SK-N-MC (cell line): ENCODE measurements at places on chromosomes 3 and 15.

- DNase-seq = no peak
Observed at GRCh38 chr3:34807611-34808010, 831.7 kb upstream of the ARPP21 start.

GRCh38 chr3:171181907-171182690 is 155.6 kb upstream of the SLC2A2 start:
- DNase-seq = no peak

DNA sequence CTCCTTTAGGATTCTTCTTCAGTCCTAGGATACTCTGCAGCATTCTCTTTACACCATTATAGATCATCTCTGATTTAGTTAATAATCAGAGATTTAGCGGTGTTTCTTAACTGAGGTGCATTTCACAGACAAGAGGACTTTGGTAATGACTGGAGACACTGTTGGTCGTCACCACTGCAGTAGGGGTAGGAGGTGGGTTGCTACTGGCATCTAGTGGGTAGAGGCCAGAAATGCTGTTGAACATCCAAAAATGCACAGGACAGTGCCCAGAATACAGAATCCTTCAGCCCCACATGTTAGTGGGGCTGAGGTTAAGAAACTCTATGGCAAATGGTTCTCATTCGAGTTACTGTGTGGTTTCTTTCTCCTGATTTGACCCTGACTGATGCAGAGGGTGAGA is 80.4 kb upstream of the LMCD1 start:
- DNase-seq = no peak

DNA sequence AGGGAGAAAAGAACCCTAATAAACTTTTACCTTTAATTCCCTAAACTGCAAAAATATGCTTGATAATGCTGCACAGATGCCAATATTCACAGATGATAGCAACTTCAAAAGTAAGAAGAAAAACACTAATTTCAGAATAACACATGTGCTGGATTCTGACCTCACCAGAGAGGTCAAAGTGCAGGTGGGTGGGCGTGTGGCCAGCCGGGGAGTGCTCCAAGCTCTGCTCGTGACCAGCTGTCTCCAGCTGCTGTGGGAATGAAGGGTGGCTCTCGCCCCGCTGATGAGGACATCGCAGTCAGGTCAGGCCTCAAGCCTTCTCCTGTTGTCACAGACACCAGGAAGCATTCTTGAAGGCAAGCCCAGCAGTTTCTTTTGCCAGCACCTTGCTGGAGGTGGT is 57.1 kb downstream of the ADAMTS17 start:
- no peak for DNase-seq

DNA sequence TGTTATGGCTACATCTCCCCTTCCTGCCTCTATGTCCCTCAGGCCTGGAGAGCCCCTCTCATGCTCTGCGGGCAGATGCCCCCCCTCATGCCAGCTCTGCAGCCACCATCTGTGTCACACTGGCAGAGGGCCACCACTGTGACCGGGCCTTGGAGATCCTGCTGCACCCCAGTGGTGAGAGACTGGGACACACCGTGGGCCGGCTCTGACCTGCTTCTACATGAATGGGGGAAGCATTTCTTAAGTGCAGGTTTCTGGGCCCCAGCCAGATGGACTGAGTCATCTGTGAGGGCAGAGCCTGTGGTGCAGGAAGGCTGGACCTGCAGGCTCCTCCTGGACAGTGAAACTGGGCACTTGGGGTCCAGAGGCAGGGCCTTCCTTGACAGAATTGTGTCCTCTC is 4.8 kb downstream of the VWA5B2 start:
- no peak for DNase-seq

DNA sequence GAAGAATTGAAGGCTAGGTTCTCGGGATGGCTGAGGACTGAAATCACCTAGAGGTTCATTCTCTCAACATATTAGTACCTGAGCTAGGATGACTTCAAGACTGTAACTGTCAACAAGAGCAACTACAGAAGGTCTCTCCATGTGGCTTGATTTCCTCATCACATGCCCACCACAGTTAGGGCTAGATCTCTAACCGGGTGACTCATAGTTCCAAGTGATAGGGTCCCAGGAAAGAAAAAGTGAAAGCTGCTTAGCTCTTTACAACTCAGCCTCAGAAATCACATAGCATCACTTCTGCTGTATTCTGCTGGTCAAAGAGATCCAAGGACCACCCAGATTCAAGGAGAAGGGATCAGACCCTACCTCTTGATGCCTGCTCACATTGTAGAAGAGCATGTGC is 165.4 kb upstream of the AGTR1 start:
- DNase-seq = no peak
